ENCODE measurements at places on chromosomes 7 and 10.

GRCh38 chr7:49513911-49514310, 259.5 kb upstream of the VWC2 start:
- DNase-seq = no peak

GRCh38 chr10:86779220-86780017, 23.0 kb downstream of the BMPR1A start:
- no peak for DNase-seq

- no peak for DNase-seq
These were observed 36.0 kb downstream of the MAT1A start for GRCh38 chr10:80253266-80253962.

GRCh38 chr7:50206453-50207250, 97.9 kb upstream of the IKZF1 start:
- DNase-seq = peak; percentile 90

DNA sequence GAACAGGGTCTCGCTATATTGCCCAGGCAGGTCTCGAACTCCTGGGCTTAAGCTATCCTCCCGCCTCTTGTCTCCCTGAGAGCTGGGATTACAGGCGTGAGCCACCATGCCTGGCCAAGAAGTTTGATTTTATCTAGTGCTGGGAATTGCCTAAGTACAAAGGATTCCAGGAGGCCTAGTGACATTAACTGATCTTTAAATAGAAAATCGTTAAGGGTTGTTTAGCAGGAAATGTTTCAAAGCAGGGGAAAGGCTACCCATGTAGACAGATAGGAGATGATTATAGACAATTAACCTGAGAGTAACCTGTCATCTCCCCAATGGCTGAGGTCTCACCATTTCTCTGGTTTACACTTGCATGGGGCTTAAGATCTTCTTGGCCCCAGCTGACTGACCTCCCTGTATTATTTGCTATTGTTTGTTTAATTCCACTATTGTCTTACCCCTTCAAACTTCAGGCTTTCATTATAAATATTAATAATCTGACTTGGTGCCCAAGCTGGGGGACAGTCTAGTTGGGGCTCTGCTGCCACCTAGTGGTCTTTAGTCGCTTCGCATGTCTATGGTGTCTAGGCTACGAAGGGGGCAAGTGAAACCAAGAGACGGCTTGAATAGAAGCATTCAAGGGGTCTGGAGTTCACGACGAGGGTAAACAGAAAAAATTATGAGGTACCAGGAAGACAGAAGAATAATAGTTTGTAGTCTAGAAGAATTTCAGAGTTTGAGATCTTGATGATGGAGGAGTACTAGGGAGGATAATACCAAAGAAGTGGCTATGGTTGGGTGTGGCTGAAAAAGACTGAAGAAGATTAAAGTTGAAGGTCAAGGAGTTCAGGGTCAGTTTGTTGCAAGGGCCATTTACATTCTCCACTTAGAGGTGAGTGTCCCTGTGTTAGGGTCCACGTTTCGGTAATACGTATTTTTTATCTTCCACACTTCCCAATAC, 40.4 kb upstream of the BPGM start:
- peak; percentile 62 for DNase-seq

DNA sequence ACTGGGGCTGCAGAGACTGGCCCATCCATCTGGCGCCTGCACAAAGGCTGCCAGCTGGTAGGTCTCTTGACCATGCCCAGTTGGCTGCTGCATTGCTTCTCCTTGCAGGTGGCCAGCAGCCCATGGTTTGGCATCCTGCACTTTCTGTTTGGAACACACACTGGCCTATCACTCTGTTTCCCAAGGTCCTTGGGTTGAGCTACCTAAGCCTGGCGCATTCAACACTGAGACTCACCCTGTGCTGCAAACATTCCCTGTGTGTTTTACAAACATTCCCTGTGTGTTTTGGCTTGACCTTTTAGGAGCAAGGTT, 55.5 kb downstream of the TACR2 start:
- DNase-seq = no peak

DNA sequence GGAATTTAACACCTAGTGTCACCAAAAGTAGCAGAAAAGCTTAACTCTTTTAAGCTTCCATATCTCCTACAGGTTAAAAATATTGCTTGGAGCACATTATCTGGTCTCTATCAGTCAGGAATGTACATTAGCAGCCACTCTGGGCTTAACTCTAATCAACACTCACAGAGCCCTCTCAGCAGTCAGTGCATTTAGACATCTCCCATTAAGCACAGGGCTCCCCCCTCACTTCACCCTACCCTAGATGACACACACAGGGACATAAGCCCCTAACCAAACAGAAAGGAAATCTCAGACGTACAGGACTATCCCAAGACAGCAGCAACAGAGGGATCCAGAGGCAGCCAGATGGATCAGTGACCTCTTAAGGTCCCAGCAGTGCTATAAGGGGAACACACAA, 26.4 kb downstream of the FBXW4 start:
- DNase-seq = no peak

DNA sequence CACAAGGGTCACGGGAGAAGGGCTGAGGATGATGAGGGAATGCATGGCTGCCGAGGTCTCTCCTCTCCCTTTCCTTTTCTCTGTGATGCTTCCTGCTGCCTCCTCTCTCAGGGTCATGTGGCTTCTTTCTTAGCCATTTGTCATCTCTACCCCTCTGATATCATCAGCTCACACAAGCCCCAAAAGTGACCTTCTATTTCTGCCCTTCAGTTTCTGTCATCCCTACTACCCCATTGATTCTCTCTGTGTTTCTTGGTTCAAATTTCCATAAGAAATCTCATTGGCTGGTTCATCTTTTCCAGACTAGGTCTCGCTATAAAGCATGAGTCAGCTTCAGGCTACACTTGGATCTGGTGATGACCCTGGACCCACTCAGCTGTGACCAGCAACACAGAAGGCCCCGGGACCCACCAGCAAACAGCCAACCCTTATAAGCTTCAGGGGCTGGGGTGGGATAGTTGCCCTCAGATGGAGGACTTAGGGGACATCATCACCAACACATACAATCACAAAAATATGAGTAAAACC, 284.3 kb downstream of the SKAP2 start:
- no peak for DNase-seq

- no peak for DNase-seq
These were observed 37.9 kb downstream of the IL2RA start for GRCh38 chr10:6024334-6024682.

DNA sequence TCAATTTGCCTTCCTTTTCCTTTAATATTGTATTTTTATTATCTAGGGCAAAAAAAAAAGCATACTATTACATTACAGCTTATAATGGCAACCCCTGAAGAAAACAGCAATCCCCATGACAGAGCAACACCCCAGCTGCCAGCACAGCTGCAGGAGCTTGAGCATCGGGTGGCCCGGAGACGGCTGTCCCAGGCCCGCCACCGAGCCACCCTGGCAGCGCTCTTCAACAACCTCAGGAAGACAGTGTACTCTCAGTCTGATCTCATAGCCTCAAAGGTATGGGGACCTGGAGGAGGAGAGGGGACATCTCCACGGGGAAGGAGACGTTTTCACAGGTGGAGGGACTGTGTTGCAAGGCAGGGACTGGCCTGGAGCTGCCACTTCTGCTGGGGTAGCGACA, 6.8 kb downstream of the STRA8 start:
- no peak for DNase-seq

DNA sequence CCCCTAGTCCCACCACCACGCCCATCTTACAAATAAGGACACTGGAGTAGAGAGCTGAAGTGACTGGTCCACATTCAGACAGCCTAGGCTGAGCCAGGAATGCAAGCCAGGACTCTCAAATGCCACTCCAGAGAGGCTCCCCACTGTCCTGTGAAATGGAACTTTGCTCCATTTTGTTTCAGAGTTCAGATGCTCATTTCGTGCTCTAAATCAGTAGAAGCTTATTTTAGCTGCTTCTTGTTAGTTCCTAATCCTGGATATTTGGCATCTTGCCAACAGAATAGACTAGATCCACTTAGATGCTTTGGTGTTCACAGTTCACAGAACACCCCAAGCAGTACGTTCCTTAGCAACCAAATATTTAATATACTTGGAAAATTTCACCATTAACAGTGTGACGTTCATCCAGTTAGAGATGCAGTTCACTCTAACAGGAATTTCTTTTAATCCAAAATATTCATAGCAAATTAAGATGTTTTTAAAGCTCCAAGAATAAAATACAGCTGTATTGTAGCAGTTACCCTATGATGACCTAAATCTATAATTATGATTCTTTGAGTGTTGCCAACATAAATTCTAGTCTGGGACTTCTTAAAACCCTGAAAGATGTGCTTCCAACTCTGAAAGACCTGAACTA, 7.3 kb downstream of the MMP21 start:
- no peak for DNase-seq

- DNase-seq = peak; percentile 40
These were observed 8.3 kb downstream of the IQCE start for GRCh38 chr7:2566890-2567678.

- no peak for DNase-seq
These were observed 1.7 kb downstream of the CCDC3 start for GRCh38 chr10:12999849-13000248.

- DNase-seq = no peak
These were observed 128.4 kb upstream of the TCF7L2 start for GRCh38 chr10:112821663-112822062.

GRCh38 chr10:50981904-50982303, 92.4 kb upstream of the PRKG1 start:
- no peak for DNase-seq

DNA sequence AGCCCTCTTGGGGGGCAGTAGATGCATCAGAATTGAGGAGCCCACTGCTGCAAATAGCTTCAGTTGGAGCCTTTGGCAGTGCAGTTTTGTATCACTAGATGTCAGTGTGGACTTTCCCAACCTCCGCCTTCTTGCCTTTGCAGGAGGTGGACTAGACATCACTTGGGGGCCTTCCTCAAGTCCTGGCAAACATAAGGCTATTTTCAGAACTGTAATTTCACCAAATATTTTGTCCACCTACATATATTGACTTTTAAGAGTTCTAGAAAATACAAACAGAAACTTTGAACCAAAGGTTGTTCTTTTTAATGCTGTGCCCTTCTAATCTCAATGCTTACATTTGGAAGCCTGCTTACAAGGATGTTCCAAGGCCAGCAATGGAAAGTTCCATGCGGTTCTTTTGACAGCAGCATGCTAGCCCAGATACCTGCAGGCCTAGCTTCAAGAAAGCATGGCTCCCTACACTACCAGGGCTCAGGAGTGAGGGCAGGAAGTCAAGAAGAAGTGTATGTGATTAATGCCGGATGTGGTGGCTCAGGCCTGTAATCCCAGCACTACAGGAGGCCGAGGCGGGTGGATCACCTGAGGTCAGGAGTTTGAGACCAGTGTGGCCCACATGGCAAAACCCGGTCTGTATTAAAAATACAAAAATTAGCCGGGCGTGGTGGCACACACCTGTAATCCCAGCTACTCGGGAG, 8.0 kb upstream of the ZNRF2 start:
- DNase-seq = peak; percentile 59

- no peak for DNase-seq
These were observed 1.1 kb upstream of the ING3 start for GRCh38 chr7:120949393-120949911.

GRCh38 chr10:129704786-129705525, 237.9 kb downstream of the MGMT start:
- no peak for DNase-seq

- no peak for DNase-seq
These were observed 17.9 kb upstream of the PSMG3 start for GRCh38 chr7:1587738-1588137.

- no peak for DNase-seq
These were observed 580 bp downstream of the MRPS16 start for GRCh38 chr10:73251683-73252444.

DNA sequence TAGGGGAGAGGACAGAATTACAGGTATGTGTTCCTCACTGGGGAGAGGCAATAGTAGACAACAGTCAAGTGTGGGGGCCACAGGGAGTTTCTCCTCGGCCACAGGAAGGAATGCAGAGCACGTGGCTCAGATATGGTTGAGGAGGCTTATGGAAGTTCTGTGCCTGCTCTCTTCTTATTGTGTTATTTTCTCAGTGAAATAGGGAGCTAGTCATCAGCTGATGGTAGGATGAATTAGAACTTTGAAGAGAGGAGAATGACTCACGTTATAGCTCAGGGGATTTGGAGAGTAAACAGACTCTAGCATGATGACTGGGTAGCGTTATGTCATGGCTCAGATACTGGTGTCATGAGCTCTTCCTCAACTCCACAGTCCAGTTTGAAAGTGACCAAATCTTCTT, 308.3 kb upstream of the IGFBP3 start:
- DNase-seq = no peak

DNA sequence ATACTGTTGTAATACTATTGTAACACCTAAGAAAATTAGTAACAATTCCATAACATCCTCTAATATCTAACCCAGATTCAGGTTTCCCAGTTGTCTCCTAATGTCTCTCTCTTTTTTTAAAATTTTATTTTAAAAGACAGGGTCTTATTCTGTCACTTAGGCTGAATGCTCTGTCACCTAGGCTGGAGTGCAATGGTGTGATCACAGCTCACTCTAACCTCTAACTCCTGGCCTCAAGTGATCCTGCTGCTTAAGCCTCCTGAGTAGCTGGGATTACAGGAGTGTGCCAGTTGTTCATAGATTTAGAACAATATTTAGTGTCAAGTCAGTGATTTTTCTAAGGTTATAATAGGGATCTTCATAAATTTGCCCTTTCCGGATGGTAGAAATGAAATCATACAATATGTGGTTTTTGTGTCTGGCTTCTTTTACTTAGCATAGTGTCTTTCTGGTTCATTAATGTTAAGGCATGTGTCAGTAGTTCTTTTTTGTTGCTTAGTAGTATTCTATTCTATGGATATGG, 14.7 kb downstream of the RALA start:
- no peak for DNase-seq

DNA sequence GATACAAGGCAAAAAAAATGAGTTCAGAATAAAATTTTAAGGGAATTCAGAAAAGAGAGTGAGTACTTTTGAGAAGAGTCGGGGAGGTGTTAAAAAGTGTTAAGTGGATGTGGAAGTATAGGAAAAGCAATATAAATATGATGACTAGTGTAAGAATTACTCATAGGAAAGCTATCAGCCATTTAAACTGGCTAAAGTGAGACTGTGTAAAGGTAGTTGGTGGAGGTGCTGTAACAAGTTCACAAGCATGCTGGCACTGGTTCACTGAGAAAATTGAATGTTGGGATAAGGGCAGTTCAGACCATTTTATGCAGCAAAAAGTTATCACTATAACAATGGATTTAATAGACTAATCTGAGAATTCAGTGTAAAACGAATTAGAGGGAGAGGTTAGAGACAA, 179.0 kb upstream of the DKK1 start:
- DNase-seq = no peak

DNA sequence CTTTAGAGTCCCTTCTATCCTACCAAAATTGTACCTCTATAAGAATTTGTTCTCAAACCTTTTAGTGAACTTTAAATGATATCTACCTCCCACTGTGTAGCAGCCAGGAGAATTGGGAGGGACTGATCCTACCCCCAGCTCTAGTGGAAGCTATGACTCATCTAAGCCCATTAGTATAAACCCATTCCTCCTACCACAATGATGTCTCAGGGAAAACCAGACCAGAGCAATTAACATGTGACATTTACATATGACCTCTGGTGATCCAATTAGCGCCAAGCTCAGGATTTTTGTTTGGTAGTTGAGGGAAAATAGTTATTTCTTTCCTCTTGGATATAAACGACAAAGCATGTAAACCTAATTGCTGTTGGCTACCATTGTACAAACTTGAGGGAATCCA, 33.1 kb upstream of the R3HCC1L start:
- DNase-seq = no peak

Data from CD4-positive, alpha-beta T cell treated with Interleukin-15 for 4 hours (primary cell).